ENCODE measurements at places on chromosomes 16 and 17.

GRCh38 chr16:26658915-26659314 is 407.8 kb upstream of the C16orf82 start:
- no peak for DNase-seq

GRCh38 chr17:49051269-49051668 is 54.1 kb downstream of the IGF2BP1 start:
- no peak for DNase-seq

DNA sequence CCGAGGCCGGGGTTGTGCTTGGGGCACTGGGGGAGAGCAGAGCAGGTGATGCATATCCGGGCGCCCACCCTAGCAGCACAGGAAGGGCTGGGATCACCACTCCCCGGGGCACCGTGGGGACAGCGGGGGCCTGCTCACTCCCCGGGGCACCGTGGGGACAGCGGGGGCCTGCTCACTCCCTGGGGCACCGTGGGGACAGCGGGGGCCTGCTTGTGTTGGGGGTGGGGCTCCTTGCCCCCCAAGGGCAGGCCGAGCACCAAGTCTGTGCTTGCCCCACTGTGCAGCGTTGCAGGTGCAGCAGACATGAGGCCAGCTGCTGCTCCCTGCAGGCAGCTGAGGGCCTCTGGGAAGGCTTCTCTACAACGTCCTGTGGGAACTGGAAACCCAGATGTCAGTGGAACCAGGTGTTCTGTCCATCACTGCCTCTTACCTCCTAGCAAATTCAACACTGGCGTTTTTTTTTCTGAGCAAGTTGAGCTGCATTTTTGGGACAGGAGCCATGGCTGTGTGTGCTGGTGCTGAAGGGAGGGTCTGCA is 25.0 kb upstream of the ZNF750 start:
- no peak for DNase-seq

- DNase-seq: no peak
These were observed 345.1 kb downstream of the XYLT1 start for GRCh38 chr16:17125671-17126070.

GRCh38 chr17:47992216-47992615 is 21.3 kb downstream of the CDK5RAP3 start:
- DNase-seq: no peak
